Glomerular endothelial cell (primary cell): ENCODE measurements at places on chromosomes 13 and 19. TPM values are rescaled to one million over a fixed set of nuclear protein-coding genes. Genes with fewer than 3 reads are reported as not detected.

JAK3 gene
- 12.1 and 25.9 TPM in 2 replicates for total RNA-seq

ATP4B gene
- total RNA-seq: 0.58 TPM in 1 of 2 replicates, not detected in the other

PSG1 gene
- 1.6 and 2.0 TPM in 2 replicates for total RNA-seq

BCAM gene
- 57.0 and 78.9 TPM in 2 replicates for total RNA-seq

MISP gene
- 0.18 and 1.0 TPM in 2 replicates for total RNA-seq

LRRC8E gene
- total RNA-seq: 2.8 and 3.0 TPM in 2 replicates

HSH2D gene
- total RNA-seq: not detected in 2 replicates

SERP2 gene
- 0.15 and 0.29 TPM in 2 replicates for total RNA-seq

CDC34 gene
- total RNA-seq: 125 and 148 TPM in 2 replicates

PDE4A gene
- total RNA-seq: 4.8 and 5.3 TPM in 2 replicates

RAB3A gene
- 2.6 and 4.1 TPM in 2 replicates for total RNA-seq

EIF3K gene
- 392 and 501 TPM in 2 replicates for total RNA-seq

PSG11 gene
- total RNA-seq: not detected in 2 replicates

FGF21 gene
- not detected in 2 replicates for total RNA-seq

ZNF541 gene
- not detected in 2 replicates for total RNA-seq

KANK2 gene
- total RNA-seq: 86.8 and 97.1 TPM in 2 replicates

ZNF154 gene
- total RNA-seq: 1.1 and 4.2 TPM in 2 replicates

TPTE2 gene
- total RNA-seq: not detected in 2 replicates

GRK1 gene
- not detected in 2 replicates for total RNA-seq

SMIM44 gene
- not detected in 2 replicates for total RNA-seq

GJA3 gene
- 0.39 and 0.47 TPM in 2 replicates for total RNA-seq

IFI30 gene
- 13.4 and 21.0 TPM in 2 replicates for total RNA-seq

FXYD7 gene
- not detected in 2 replicates for total RNA-seq

SHC2 gene
- total RNA-seq: 34.3 and 35.1 TPM in 2 replicates

ZNF560 gene
- 0.15 and 0.23 TPM in 2 replicates for total RNA-seq
